ENCODE measurements at places on chromosomes 7 and 10.

GRCh38 chr10:104230490-104230889 is 1.7 kb downstream of the CFAP43 start:
- no peak overlapping the region for H3K27ac ChIP-seq
- DNase-seq: no peak
- H3K36me3 ChIP-seq: no peaks in the 10 kb centered on the region

GRCh38 chr7:41051535-41051934 is 651.4 kb downstream of the INHBA start:
- H3K27ac ChIP-seq: no peak overlapping the region
- no peaks in the 10 kb centered on the region for H3K27me3 ChIP-seq
- H3K36me3 ChIP-seq: no peaks in the 10 kb centered on the region
- H3K4me1 ChIP-seq: no peaks in the 10 kb centered on the region
- H3K4me3 ChIP-seq: no peak overlapping the region

DNA sequence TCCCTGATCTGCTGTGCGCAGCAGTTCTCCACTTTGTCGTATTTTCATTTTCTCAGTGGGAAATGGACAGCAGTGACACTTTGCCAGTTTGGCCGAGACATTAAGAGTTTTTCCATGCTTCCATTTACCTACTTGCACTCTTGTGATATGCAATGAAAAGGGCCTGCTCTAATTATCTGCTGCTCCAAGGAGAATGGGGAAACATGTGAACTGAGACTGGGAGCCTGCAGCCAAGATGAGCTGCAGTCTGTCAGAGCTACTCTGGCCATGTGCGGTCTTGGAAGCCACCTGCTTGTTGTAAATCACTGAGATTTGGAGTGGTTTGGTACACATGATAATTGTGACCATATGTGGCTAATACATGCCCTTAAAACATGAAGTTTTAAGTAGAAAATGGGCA is 586.6 kb upstream of the POT1 start:
- H3K4me3 ChIP-seq: no peak overlapping the region
- H3K36me3 ChIP-seq: no peaks in the 10 kb centered on the region
- H3K4me1 ChIP-seq: no peaks in the 10 kb centered on the region
- H3K27me3 ChIP-seq: no peaks in the 10 kb centered on the region
- H3K27ac ChIP-seq: no peak overlapping the region

- H3K27me3 ChIP-seq: no peaks in the 10 kb centered on the region
- DNase-seq: no peak
- no peaks in the 10 kb centered on the region for H3K4me1 ChIP-seq
- H3K4me3 ChIP-seq: no peak overlapping the region
- H3K36me3 ChIP-seq: no peaks in the 10 kb centered on the region
- H3K27ac ChIP-seq: no peak overlapping the region
Observed at GRCh38 chr7:132560105-132560504, 16.2 kb downstream of the PLXNA4 start.

DNA sequence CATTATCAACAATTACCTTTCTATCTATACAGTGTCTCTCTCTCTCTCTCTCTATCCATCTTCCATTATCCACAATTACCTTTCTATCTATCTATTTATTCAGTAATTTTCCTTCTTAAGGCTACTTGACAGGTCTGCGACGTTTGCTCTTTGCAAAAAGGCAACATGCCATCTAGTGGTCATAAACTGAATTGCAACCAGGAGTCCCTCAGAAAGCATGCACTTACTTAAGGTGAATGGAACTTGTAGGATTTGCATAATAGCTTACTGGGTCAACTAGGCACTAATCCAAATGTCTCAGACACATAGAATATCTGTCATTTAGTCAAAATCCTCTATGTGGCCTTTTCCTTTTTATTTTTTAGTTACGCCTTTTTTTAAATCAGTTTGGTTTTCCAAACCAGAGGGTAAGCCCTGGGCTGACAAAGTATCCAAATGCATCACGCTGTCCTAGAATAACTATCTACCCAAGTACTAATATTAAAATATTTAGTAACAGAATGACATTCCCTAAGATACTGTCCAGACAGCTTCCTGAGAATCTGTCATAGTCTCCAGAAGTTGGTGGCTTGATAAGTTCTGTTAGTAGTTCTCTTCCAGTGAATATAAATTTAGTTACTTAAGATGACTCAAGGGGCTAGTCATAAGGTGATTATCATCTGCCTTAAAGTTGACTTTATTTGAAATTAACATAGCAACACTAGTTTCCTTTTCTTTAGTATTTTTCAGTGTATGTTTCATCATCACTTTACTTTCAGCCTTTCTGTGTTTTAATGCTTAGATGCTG is 208.3 kb downstream of the PPP1R3A start:
- no peak overlapping the region for H3K27ac ChIP-seq
- DNase-seq: peak; percentile 48
- no peaks in the 10 kb centered on the region for H3K27me3 ChIP-seq
- no peaks in the 10 kb centered on the region for H3K36me3 ChIP-seq

GRCh38 chr10:77501846-77502261 is 135.8 kb downstream of the KCNMA1 start:
- H3K4me3 ChIP-seq: no peak overlapping the region
- no peak overlapping the region for H3K27ac ChIP-seq
- H3K27me3 ChIP-seq: no peaks in the 10 kb centered on the region
- no peak for DNase-seq

DNA sequence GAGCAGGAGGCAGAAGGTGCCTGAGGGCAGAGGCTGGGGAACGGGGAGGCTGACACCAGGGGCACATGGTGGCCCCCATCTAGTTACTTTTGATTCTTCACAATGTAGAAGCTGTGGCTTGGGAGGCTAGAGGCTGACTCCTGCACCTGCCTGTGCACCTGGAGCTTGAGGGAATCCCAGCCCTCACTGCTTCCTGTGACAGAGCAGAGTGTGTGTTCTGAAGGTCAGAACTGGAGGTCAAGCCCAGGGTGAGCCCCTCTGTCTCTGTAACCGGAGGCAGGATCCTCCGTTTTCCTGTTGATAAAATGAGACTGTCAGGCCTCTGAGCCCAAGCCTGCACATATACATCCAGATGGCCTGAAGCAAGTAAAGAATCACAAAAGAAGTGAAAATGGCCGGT is 124.8 kb downstream of the ACTR3B start:
- no peak for DNase-seq
- no peaks in the 10 kb centered on the region for H3K27me3 ChIP-seq
- no peak overlapping the region for H3K4me3 ChIP-seq
- no peaks in the 10 kb centered on the region for H3K4me1 ChIP-seq

DNA sequence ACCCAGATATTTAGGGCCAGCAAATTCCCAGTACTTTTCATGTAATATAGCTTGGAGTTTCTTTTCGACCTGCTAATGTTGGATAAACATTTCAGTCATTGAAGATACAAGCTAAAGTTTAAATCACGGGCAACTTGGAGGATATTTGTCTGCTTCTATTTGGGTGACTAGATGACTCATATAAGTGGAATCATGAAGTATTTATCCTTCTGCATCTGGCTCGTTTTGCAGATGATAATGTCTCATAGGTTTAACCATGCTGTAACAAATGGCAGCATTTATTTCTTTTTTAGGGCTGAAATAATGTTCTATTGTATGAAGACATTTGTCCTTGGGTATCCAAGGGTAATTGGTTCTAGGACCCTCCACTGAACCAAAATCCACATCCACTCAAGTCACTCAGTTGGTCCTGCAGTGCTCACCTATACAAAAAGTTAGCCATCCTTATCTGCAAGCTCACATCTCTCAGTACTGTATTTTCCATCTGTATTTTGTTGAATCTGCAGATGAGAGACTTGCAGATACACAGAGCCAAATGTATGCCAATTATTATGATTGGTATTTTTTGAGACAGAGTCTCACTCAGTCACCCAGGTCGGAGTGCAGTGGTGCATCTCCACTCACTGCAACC is 187.2 kb upstream of the CSTF2T start:
- H3K4me3 ChIP-seq: no peak overlapping the region
- H3K4me1 ChIP-seq: no peaks in the 10 kb centered on the region
- no peaks in the 10 kb centered on the region for H3K36me3 ChIP-seq

DNA sequence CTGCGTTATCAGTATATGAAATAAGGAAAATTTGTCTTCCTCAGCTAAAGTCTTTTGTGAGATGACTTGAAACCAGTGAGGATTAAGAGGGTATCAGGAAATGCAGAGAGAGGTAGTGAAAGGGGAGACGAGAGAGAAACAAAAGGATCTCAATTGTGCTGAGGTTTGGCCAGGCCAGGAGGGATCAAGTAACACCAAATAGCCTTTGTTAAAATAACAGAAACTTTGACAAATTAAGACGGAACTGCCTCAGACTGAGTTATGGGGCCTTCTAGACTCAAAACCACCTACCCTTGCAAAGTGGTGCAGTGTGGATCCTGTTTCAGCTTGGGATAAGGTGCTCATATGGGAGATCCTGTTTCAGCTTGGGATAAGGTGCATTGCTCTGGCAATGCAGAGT is 263.1 kb downstream of the CREB5 start:
- no peak overlapping the region for H3K27ac ChIP-seq
- DNase-seq: no peak
- no peaks in the 10 kb centered on the region for H3K27me3 ChIP-seq

- no peak overlapping the region for H3K27ac ChIP-seq
- no peak for DNase-seq
- H3K27me3 ChIP-seq: no peaks in the 10 kb centered on the region
- no peaks in the 10 kb centered on the region for H3K36me3 ChIP-seq
- H3K4me1 ChIP-seq: no peaks in the 10 kb centered on the region
Observed at GRCh38 chr7:14682910-14683465, 219.6 kb downstream of the DGKB start.

GRCh38 chr7:131328377-131329175 is 900 bp downstream of the MKLN1 start:
- H3K36me3 ChIP-seq: no peaks in the 10 kb centered on the region
- peak overlapping the region; percentile 88 for H3K4me3 ChIP-seq
- no peak for DNase-seq
- no peaks in the 10 kb centered on the region for H3K27me3 ChIP-seq
- H3K27ac ChIP-seq: peak overlapping the region; percentile 94
- H3K4me1 ChIP-seq: peaks cover 43% of the 10 kb centered on the region

DNA sequence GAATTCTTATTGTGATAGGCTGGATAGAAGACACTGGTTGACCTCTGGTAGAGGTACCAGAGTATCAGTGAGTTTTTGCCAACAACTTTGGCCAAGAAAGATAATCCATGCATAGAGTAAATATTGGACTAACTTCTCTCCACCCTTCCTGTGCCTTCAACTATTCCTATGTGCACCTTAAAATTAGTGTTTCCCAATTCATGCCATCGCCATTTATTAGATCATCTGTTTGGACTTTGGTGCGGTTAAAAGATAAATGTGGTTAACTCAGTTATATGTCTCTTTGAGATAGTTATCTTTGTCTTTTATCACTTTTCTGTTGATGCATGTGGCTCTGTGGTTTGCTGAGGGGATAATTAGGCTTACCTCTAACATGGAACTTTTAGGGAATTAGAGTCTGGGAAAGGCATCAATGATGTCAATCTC is 4.6 kb downstream of the PAPSS2 start:
- H3K36me3 ChIP-seq: no peaks in the 10 kb centered on the region
- no peak for DNase-seq
- no peak overlapping the region for H3K4me3 ChIP-seq

GRCh38 chr10:7000061-7000460 is 410.8 kb downstream of the SFMBT2 start:
- H3K4me1 ChIP-seq: peaks cover 7% of the 10 kb centered on the region
- no peaks in the 10 kb centered on the region for H3K36me3 ChIP-seq
- no peak overlapping the region for H3K4me3 ChIP-seq

DNA sequence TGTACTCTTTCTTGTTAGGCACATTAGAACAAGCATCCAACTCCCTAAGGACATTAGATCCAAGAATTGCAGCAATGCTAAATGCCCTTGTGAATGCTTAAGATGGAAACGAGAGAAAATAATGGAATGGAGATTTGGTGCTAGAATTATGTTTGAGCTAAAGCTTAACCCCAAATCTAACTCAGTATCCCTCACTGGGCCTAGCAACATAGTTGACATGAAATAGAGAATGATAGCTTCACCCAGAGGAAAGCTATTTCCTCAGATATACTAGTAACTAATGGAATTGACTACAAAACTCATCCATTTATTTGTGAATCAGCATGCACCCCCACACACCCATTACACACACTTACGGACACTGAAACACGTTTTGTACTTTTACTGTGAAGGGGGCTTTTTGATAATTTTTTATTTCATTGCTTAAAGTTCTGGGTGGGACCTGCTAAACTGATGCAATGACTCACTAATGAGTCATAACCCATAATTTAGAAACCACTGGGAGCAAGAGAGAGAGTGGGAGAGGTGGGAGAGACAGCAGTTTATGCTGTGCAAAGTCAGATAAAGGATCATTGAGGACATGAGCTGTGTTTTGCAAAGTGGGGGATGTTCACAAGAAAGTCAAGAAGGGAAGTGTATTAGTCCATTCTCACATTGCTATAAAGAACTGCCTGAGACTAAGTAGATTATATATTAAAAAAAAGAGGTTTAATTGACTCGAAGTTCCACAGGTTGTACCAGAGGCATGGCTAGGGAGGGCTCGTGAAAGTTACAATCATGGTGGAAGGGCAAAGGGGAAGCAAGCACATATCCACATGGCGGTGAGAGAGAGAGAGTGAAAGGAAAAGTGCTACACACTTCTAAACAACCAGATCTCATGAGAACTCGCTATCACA is 382.7 kb downstream of the SFMBT2 start:
- no peaks in the 10 kb centered on the region for H3K27me3 ChIP-seq
- DNase-seq: no peak
- H3K36me3 ChIP-seq: no peaks in the 10 kb centered on the region
- no peak overlapping the region for H3K27ac ChIP-seq
- no peak overlapping the region for H3K4me3 ChIP-seq

DNA sequence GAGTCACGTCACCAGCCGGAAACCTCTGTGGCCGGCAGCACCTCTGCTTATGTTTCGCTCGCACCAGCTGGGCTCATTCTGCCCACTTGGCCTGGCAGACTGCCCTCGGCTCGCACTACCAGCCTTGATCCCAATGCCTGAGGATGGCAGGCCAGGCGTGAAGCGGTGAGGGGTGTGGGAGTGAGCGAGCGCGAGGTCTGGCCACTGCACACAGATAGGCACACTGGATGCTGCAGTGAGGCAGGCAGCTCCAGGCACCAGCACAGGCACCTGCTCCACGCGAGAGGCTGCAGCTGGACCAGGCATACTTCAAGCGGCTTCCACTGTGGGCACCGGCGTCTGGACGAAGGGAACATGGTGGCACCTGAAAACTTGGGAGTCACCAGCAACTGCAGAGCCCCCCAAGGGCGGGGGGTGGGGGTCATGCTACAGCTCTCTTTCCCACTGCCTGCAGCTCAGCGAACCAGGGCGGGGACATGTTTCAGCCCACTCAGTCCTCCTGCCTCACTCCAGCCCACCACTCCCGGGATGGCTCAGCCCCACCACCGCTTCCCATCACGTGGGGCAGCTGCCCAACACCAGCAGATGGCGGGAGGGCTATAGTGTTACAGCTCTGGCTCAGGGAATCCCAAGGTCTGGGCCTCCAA is 5.4 kb upstream of the DMTF1 start:
- H3K4me1 ChIP-seq: no peaks in the 10 kb centered on the region
- no peak overlapping the region for H3K4me3 ChIP-seq
- no peak for DNase-seq
- no peaks in the 10 kb centered on the region for H3K36me3 ChIP-seq
- no peaks in the 10 kb centered on the region for H3K27me3 ChIP-seq

Measured in naive thymus-derived CD4-positive, alpha-beta T cell (primary cell).